NCI-H510A (cell line): ENCODE measurements at places on chromosomes 16 and 17.

DNA sequence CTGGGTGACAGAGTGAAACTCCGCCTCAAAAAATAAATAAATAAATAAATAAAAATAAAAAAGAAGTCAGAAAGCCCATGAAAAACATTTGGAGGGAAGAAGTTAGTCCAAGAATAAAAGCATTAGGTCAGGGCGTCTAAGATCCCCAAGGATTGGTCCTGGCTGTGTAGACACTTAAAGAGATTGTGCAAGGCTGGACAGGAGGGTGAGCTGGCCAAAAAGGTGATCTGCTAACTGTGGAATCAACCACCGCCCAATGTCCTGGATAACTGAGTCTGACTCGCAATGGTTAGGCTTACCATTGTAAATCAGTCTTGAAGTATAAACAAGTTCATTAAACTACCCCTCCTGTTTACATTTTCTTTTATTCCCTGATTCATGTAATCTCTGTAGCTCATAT is 8.8 kb upstream of the ABCA8 start:
- DNase-seq = no peak

- no peak for DNase-seq
Measured at GRCh38 chr16:1790261-1790610, 3.3 kb downstream of the IGFALS start.

DNA sequence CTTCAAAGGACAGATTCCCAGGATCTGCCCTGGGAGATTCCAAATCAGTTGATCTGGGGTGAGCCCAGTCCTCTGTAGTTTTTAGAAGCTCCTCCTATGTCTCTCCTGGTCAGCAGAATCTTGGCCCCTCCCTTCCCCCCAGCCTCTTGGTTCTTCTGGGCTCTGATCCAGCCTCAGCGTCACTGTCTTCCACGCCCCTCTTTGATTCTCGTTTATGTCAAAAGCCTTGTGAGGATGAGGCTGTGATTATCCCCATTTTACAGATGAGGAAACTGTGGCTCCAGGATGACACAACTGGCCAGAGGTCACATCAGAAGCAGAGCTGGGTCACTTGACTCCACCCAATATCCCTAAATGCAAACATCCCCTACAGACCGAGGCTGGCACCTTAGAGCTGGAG is 840 bp upstream of the CDH5 start:
- DNase-seq = no peak

GRCh38 chr16:89873972-89874689 is 739 bp downstream of the TCF25 start:
- DNase-seq = no peak

DNA sequence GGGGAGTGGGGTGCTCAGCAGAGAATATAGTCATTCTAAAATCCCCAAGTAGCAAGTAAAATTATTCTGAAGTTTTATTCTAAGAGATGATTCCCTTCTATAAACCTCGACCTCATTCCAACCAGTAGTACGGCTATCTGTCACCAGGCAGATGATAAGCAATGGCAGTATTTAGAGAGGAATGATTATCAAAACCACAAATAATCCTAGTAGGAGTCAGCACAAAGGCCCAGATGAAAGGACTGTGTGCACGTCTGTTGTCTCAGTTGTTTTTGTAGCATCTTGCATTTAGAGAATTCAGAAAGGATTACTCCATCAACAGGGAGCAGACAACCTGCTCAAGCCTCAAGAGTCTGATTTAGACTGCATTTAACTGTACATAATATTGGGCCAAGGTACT is 21.2 kb downstream of the EZH1 start:
- DNase-seq = no peak

- no peak for DNase-seq
Measured at GRCh38 chr17:82548681-82549303, 29.3 kb downstream of the FOXK2 start.

DNA sequence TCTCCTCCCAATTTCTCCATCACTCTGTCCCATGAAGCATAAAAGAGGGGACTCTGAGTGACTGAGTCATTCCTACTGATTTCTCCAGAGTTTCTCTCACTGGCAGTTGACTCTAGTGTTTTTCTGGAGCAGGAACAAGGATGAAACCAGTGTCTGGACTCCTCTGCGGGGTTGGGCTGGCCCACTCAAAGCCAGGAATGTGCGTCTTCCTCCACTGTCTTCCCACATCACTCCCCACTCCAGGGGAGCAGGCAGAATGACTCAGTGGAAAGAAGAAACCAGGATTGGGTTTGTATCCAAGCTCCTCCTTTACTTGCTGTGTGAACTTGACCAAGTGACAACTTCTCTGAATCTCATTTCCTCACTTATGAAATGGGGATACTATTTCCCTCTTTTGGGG is 497.5 kb upstream of the SALL1 start:
- no peak for DNase-seq

- DNase-seq = no peak
Measured at GRCh38 chr17:61739002-61739401, 124.3 kb downstream of the BRIP1 start.

GRCh38 chr16:72198021-72198711 is 26.2 kb upstream of the PMFBP1 start:
- DNase-seq = no peak

GRCh38 chr16:86872833-86873232 is 294.5 kb downstream of the FOXL1 start:
- DNase-seq = no peak

- DNase-seq = no peak
Measured at GRCh38 chr16:57740423-57741071, 5.0 kb downstream of the KATNB1 start.

GRCh38 chr17:77213778-77214132 is 73.0 kb downstream of the SEC14L1 start:
- DNase-seq = no peak

GRCh38 chr16:6193718-6194117 is 1096.1 kb upstream of the EEF2KMT start:
- DNase-seq = no peak

GRCh38 chr17:72764632-72765041 is 327.9 kb downstream of the SLC39A11 start:
- DNase-seq = no peak

GRCh38 chr17:19720631-19721426 is 4.4 kb upstream of the SLC47A2 start:
- DNase-seq = peak; percentile 83

- DNase-seq = no peak
Measured at GRCh38 chr17:40707745-40708144, 4.2 kb upstream of the KRT24 start.

DNA sequence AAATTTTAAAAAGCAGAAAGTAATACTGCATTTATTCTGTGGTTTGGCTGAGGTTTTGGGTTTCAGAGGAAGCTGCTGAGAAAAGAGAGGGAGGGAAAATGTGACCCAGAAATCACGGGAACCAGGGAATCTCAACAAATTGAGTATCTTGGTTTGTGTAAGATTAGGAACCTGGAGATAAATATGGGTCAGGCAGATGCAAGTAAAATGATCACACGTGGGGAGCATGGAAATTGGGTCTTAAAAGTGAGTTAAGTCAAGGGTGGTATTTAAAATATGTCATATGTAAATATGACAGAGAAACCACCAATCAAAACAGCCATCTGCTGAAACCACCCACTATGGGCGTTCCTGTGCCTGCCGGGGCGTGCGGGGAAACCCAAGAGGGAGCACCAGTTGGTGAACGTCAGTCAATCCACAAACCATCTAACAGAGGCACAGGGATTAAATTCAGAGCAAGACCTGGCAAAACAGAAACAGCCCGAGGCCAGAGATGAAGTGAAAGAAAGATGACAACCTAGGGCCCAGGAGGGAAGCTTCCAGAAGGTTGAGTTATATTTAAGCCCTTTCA is 33.4 kb downstream of the CDH13 start:
- no peak for DNase-seq

- peak; percentile 3 for DNase-seq
Measured at GRCh38 chr17:7440113-7440833, 961 bp downstream of the FGF11 start.

GRCh38 chr17:17056156-17056539 is 13.9 kb downstream of the MPRIP start:
- DNase-seq = no peak

GRCh38 chr17:72338304-72338703 is 217.5 kb downstream of the SOX9 start:
- no peak for DNase-seq

GRCh38 chr17:27949304-27949703 is 56.1 kb upstream of the LYRM9 start:
- no peak for DNase-seq

- DNase-seq = no peak
Measured at GRCh38 chr16:4597174-4597573, 17.5 kb downstream of the UBALD1 start.

DNA sequence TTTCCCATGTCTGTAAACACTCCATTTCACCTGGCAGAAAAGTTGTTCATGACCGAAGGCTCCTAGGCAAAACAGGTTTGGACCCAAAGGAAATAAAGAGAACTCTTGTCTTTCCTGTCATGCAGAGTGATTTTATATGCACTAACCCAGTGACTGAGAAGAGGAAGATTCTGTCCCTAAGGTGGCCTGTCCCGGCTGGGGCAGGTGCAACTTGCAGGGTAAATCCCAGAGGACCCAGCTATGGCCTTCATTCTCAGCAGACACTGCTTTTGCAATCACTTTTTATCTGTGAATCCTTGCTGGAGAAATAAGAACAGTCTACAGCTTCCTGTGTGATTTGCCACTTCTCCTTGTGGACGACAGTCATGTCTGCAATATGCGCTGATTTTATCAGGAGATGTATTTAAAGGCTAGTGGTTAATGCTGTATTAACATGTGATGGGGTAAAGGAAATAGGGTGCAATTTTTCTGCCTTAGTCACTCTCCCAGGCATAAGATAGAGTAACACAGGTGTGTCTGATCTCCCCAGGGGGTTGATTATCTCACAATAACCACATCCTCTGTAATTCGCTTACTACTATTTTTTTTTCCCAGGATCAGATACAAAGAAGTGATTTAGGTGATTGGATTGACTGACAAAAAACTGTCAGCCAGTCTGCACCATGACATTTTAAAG is 696.8 kb upstream of the SOX9 start:
- DNase-seq = no peak

GRCh38 chr16:2335286-2335895 is 5.1 kb downstream of the ABCA3 start:
- DNase-seq = no peak

- peak; percentile 85 for DNase-seq
Measured at GRCh38 chr17:50344731-50345365, 1.1 kb upstream of the XYLT2 start.
